ENCODE measurements at places on chromosomes 11 and 22.

DNA sequence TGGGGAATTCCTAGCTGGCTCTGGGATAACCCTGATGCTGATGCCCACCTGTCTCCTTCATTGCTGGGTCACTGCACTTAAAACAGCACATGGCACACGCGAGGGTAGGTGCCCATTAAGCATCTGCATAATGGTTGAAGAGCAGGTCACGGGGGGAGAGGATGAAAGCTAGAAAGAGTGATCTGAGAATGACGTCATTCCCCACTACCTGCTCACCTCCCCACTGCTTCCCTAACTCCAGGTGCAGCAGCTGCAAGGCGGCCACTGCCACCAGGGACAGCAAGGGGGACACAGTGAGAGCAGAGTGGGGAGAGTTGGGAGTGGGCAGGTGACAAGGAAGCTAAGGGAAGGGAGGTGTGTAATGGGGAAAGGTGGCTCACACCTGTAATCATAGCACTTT is 27.0 kb downstream of the ADA2 start:
- no peak for DNase-seq

GRCh38 chr11:12207384-12208150 is 97.2 kb downstream of the MICAL2 start:
- DNase-seq = no peak

- DNase-seq = no peak
Measured at GRCh38 chr11:64861227-64861975, 16.9 kb upstream of the CDC42BPG start.

DNA sequence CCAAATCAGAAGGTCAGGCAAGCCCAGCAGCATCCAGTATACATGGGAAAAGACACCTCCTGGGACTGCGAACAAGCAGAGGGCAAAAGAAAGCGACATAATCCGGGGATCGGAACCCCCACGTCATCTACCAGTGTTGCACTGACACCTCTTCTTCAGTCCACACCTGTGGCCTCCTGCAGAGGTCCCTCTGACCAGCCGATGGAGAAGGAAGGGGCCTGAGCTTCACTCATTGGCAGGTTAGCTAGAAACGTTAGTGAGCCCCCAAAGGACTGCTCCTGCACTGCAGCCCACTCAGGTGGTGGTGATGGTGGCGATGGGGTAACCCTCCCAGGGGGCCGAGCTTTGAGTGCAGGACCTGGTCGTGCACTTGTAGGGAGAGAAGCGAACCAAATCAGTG is 22.1 kb downstream of the ASCL2 start:
- no peak for DNase-seq

DNA sequence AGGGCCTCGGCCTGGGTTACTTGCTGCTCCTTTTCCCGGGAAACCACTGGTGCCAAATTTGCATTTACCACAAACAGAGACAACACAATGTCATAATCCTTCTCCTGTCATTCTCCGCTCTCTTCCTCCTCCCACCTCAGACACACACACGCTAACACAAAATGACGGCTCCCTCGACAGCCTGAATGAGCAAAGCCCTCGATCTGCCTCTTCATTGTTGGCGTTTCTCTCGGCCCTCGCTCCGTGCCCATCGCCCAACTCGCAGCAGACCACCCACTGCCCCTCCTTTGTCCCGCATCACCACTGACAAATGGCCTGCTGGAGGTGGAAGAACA is 12.5 kb upstream of the TCF20 start:
- DNase-seq = no peak

DNA sequence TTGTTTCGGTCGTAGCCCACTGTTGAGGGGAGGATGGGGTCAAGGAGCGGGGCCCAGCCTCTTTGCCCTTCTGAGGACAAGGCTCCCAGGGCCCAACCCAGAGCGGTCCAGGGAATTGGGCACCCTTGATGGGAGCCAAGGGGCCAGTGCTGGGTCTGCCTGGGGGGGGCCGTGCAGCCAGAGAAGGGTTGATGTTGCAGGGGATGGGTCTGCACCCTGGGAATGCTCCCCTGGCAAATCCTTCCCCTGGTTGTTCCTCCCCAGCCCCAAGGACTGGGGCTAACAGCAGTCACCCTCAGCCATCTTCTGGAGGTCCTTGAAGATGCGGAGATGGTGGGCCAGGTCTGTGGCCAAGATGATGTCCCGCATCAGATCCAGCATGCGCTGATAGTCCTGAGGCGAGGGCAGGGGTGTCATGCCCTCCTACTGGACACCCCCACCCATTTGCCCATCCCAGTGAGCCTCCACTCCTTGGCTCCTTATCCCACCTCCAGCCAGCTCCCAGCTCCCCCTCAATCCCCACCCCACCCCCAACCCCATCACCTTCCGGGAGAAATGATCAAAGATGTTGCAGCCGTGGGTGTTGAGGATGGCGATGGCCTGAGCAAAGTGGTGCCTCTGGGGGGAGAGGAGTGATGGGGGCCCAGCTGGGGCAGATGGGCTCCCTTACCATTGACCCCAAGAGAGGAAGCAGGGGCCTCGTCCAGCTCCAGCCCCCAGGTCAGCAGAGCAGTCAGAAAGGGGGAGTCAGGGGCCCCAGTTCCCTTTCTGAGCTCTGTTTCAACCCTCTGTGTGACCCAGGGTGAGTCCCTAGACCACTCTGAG is 95.0 kb downstream of the PDE2A start:
- DNase-seq = no peak

GRCh38 chr22:46946383-46946962 is 184.0 kb downstream of the TBC1D22A start:
- DNase-seq = no peak

DNA sequence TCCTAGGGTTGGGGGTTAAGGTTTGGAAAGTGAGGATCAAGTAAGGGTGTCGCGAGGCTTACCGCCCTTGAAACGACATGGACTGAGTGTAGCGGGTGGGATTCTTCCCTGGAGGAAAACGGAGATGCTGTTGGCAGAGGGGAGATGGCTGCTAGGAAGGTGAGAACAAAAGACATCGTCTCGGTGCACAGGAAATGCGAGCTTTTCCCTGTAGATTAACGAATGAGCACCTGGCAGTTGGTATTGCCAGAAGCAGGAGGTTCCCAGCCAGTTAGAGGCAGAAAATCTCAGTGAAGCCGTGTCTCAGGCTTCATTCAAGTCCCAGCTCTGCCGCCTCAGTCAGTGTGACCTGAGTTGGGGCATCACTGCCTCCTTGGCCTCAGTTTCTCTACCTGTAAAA is 1.4 kb upstream of the LHFPL7 start:
- DNase-seq = no peak

DNA sequence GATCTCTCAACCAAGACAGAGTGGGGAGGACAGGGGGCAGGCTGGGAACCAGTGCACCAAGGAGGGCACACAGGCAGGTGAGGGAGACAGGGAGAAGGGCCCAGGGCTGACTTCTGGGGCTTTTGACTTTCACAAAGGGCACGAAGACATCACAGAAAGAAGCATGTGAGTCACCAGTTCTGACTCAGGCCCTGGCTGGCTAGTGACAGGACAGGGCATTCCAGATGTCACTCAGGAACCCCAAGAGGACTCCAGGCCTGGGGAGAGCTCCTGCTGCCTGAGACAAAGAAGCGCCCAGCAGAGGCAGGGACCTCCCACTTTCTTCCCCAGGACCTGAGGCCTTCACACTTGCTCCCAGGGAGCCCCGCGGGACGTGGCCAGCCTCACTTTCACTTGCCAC is 497.2 kb downstream of the BUD13 start:
- no peak for DNase-seq

DNA sequence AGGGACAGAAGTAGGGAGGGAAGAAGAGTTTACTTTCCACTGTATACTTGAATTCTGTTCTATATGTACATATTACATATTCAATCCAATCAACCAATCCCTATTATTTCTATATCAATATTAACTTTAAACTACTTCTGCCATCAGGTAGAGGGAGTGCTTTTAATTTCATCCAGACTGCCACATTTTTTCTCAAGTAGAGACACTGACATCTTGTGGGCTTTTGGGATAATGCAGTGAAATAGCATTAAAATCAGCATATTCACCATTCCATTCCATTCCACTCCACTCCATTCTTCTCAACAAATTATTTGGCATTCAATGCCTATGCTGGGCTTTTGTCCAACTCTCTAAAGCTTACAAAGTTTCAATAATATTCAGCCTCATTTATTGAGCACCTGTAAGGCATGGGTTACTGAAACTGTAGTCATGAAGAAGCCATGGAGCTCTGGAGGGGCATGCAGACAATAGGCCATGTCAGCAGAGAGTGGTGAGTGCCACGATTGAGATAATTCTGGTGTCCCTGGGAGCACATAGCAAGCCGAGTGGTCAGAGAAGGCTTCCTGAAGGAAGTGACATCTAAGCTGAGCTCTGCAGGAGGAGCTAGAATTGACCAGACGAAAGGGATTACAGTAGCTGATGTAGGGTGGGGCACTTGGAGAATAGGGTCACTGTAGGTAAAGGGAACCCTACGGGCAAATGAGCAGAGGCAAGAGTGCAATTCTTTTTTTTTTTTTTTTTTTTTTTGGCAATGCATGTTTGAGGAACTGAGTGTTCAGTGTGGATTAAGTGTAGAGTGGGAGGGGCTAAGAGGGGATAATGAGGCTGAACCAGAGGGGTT is 12.8 kb upstream of the CLPB start:
- peak; percentile 44 for DNase-seq

- no peak for DNase-seq
Measured at GRCh38 chr11:28763151-28763550, 655.0 kb downstream of the METTL15 start.

GRCh38 chr11:102115557-102115956 is 5.3 kb downstream of the YAP1 start:
- DNase-seq = no peak

DNA sequence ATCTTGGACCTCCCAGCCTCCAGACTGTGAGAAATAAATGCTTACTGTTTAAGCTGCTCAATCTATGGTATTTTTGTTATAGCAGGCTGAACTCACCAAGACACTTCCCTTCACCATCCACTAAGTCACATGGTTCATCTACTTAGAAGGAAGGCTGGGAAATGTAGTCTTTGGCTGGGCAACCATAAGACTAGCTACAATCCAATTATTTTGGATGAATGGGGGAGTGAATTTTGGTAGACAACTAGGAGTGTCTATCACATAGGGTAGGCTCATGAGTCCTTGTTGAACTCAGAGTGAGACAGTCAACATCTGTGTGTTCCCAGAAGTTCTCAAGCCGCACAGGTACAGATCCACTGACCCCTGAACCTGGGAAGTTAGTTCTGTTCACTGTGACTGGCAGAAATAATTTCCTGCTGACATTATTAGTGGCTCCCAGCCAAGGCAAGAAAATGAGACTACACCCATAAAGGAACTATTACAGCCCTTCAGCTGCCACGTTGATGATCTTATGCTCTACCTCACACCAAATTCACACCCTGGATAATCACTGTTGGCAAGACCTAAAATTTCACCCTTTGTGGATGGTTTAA is 3.1 kb upstream of the SLC35C1 start:
- no peak for DNase-seq

- no peak for DNase-seq
Measured at GRCh38 chr22:34303656-34304055, 383.4 kb upstream of the LARGE1 start.

- DNase-seq = no peak
Measured at GRCh38 chr11:101277036-101277435, 147.4 kb upstream of the PGR start.
